ENCODE measurements at places on chromosomes 4 and X. TPM values are rescaled to one million over a fixed set of nuclear protein-coding genes. Genes with fewer than 3 reads are reported as not detected.

CTAG2 gene
- total RNA-seq: not detected

FABP2 gene
- 2.9 TPM for total RNA-seq

CFAP99 gene
- total RNA-seq: not detected

GRCh38 chr4:72394012-72394663, 174.9 kb downstream of the ADAMTS3 start:
- DNase-seq: no peak

All from umbilical cord (tissue), 2 donors.